Mesenteric fat pad (tissue), 1 donor: ENCODE measurements at places on chromosomes 1 and 21.

DNA sequence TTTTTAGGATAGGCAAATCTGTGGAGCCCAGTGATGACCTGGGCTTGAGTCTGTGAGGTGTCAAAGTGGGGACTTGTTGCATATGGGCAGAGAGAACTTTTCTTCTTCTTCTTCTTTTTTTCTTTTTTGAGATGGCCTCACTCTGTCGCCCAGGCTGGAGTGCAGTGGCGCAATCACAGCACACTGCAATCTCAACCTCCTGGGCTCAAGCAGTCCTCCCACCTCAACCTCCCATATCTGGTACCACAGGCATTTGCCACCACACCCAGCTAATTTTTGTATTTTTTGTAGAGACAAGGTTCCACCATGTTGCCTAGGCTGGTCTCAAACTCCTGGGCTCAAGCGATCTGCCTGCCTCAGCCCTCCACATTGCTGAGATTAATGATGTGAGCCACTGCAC lies 80.3 kb downstream of the RD3 start:
- no peak for DNase-seq

DNA sequence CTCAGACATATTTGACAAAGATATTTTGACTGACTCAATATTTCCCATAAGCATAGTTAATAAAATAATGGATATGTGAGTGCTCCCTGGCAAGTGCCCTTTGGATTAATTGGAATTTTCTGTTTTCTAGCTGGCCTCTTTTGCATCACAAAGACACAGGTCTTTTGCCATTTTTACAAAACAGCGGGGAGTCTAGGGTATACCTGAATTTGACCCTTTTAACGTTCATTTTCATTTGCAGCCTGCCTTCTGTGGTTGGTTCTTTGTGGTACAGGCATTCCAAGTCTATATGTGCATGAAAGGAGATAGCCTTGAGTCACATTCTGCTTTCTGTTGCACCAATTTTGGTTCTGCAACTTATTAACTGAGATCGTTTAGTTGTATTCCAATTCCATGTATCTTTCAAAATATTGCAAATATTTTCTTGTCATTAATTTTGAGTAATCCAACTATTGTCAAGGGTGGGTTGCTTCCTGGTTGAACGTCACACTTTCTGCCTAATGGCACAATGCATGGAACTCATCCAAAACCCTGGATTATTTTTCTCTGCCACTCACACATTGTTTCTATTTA lies 171.7 kb downstream of the CRB1 start:
- no peak for DNase-seq

DNA sequence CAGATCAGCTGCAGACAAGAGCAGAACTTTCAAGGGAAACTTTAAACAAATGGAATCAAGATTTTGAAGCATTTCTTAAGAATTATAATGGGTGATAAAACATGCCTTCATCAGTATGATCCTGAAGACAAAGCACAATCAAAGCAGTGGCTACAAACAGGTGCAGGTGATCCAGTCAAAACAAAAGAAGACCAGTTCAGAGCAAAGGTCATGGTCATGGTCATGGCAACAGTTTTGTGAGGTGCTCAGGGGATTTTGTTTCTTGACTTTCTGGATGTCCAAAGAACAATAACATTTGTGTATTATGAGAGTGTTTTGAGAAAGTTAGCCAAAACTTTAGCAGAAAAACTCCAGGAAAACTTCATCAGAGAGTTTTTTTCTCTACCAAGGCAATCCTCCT lies 681.7 kb upstream of the PTBP2 start:
- no peak for DNase-seq

GRCh38 chr1:234234199-234234598 lies 139.1 kb upstream of the COA6 start:
- DNase-seq = no peak

DNA sequence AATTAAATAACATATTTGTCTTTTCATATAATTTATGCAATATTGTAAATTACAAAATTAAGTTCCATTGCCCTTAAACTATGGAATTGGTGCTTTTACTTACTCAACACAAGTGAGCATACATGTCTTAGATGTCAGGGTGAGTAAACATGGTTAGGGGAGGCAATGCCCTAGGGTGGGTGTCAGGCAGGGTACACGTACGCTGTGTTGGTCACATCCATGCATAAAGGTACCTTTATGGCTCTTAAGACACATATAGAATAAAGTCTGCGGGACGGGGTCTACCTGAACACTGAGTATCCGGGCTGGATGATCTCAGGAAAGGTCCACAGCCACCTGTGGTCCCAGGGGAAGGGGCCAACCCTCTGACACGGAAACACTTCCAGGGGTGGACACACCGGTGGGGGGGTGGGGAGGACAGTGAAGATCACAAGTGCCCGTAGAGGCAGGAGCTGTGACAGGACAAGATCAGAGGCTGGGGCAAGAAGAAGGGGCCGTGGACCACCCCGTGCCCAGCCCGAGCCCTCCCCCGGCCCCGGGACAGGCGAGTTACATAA lies 720 bp downstream of the LIN9 start:
- DNase-seq = no peak

DNA sequence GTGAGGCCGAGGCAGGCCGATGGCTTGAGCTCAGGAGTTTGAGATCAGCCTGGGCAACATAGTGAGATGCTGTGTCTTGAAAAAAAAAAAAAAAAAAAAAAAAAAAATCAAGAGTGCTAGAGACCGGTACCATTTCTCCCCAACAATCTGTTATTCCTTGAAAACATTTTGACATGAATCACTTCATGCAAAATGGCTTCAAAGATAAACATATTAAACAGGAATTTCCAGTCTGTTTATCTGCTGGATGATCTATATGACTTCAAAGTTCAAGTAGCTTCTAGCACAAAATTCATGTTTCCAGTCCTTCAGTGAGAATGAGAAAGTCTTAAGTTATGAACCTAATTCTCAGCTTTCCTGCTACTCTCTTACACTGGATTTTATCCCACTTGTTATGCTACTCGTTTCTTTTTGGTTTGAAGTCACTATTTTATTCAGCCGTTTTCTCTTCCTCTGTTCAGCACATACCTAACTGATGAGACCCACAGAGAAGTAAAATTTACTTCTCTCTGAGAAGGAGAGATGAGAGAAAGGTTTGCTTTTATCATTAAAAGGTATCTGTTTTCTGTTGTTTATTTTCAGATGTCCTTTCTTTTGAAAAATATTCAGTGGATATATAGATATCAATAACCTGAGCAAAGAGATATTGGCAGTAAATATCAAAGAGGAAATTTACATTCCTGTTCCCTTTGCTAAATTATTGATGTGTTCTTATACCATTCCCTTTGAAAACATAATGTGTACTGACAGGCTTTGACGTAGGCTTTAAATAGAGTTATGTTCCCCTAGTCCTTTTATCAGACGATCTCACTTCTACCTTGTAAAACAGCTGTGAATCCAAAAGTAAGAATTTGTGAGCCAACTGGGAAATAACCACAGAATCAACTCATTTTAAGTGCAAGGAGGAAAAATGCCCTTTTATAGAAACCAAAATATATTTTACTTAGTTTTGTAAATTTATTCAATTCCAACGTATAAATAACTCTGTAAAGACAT lies 38.2 kb downstream of the CD46 start:
- no peak for DNase-seq

- no peak for DNase-seq
Measured at GRCh38 chr1:201020721-201021629, 2.5 kb downstream of the KIF21B start.

- no peak for DNase-seq
Measured at GRCh38 chr1:227225715-227226346, 92.5 kb downstream of the CDC42BPA start.

DNA sequence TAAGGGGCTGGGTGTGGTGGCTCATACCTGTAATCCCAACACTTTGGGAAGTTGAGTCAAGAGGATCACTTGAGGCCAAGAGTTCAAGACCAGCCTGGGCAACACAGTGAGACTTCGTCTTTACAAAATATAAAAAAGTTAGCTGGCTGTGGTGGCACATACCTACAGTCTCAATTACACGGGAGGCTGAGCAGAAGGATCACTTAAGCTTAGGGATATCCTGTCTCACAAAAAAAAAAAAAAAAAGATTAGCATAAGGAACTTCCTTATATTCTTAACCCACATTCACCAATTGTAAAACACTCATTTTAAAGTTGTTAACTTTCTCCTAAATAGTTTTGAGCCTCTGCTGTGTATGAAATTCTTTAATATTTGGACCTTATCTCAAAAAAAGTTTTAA lies 53.1 kb downstream of the ABCD3 start:
- no peak for DNase-seq

GRCh38 chr1:6410248-6410893 lies 9.3 kb downstream of the HES2 start:
- no peak for DNase-seq

DNA sequence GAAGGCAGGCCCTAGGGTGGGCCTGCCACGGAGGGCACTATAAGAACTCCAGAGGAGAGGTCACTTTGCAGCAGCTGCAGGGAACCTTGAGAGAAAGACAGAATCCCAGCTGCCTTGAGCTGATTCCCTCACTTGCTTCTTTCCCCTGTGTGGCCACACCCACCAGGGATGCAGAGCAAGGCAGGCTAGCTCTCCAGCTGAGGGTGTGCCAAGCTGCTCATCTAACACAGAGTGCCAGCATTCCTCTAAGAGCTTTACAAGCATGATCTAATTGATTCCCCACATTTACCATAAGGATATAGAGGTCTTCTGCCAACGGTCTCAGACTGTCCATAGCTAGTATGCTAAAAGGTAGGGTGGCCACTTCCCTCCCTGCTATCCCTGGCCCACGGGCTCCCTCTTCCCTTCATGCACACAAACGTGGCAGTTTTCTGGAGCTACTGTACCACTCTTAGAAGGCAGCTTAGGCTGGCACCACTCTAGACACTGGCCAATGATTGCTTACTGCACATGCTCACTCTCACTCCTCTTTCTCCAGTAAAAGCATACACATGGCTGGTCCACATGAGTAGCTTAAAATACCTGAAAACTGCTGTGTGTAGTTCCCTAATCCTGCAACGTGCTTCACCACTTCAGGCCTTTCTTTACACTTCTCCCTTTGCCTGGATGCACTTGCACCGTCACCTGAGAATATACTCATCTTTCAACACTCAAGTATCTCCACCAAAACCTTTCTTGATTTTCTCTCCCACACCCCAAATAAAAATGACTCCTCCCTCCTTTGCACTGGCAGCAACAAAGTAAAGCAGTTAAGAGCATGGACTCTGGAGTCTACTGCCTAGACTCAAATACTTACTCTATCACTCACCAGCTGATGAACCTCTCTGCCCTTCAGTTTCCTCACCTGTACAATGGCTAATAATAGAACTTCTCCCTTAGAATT lies 57.7 kb downstream of the DMAP1 start:
- DNase-seq = peak; percentile 64

GRCh38 chr1:93730621-93731020 lies 49.0 kb upstream of the BCAR3 start:
- DNase-seq = no peak

DNA sequence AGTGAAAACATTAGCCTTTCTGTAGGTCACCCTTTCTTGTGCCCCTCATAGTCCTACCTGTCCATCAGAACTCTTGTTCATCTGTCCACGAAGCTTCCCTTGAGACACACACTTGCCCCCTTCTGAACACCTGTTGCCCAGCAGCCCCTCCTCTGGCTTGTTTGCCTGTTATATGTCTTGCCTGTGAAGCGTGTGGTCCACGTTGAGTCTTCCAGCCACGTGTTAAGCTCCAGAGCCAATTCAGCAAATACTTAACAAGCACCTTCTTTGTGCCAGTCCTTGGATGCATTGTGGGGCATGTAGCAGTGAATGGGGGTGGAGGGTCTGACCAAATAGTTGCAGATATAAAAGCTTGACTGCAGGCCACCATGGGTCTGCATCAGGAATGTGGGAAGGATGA lies 66.6 kb downstream of the MAN1C1 start:
- DNase-seq = no peak

DNA sequence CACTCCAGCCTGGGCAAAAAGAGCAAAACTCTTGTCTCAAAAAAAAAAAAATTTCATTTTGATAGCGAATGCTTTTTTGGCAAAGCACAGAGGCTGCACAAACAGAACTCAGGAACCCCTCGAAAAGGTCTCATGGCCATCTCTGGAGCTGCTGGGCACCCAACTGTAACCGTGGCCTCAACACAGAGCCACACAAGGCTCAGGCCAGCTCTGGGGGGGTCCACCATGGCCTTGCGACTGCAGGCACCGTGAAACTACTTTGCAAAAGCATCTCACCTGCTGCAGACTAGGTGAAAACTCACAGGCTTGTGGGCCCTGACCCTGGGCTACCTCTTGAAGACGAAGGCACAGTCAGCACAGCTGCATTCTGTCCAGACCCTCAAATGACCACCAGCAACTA lies 16.1 kb upstream of the TMEM240 start:
- DNase-seq = no peak

- DNase-seq = no peak
Measured at GRCh38 chr1:200856716-200857357, 15.9 kb upstream of the GPR25 start.

DNA sequence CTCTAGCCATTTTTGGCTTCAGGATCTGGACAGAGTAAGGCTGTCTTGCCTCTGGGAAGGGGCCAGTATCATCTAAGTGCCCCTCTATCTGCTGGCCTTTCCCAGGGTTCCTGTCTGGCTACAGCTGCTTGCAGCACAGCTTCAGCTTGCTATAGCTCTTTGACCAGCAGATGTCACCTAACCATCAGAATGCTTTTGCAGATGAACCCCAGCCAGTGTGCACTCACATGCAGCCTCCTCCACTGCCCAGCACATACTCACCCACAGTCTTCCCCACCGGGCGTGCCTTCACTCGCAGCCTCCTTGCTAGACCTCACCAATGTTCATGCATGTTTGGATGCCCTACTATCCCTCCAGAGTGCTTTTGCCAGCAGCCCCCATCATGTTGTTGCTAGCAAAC lies 769.0 kb downstream of the BRINP3 start:
- no peak for DNase-seq

DNA sequence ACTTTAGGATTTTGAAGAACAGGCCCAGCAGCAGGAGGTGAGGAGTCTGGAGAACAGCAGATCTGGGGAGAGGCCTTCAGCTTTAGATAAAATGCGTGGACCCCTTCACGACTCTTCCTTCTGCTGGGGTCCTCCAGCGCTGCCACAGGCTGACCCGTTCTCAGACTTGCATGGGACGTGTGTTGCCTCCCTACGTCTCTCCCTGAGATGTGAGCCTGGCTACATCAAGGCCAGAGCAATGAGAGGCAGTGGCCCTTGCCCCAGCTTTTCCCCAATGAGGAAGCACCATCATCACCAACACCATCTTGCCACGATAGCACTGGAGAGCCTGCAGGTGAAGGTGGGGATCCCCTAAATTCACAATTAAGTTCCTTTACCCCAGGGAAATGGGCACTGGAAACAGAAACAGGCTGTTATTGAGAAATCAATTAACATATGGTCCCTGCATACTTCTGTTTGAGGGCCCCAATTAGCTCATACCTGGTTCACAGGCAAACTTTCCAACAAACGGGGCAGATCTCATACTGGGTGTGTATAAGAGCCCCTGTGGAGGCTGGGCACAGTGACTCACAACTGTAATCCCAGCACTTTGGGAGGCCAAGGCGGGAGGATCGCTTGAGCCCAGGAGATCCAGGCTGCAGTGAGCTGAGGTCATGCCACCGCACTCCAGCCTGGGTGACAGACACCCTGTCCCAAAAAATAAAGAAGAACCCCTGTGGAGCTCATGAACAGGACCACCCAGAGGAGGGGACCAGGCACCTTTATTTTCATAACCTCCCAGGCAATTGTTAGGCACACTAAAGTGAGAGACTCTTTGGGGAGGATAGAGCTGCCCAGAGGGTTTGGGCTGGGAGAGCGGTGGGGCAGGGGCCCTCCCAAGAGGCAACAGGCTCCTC lies 12.1 kb upstream of the ADAMTSL4 start:
- DNase-seq = no peak

GRCh38 chr1:118250232-118250631 lies 65.2 kb upstream of the SPAG17 start:
- DNase-seq = no peak
